ENCODE measurements at places on chromosomes 16 and 17. TPM values are rescaled to one million over a fixed set of nuclear protein-coding genes. Genes with fewer than 3 reads are reported as not detected.

- peak; percentile 40 for DNase-seq
Observed at GRCh38 chr17:75271955-75272847, 1.2 kb upstream of the MIF4GD start.

GRCh38 chr17:3857261-3858105 lies 11.4 kb upstream of the NCBP3 start:
- DNase-seq = no peak

DNA sequence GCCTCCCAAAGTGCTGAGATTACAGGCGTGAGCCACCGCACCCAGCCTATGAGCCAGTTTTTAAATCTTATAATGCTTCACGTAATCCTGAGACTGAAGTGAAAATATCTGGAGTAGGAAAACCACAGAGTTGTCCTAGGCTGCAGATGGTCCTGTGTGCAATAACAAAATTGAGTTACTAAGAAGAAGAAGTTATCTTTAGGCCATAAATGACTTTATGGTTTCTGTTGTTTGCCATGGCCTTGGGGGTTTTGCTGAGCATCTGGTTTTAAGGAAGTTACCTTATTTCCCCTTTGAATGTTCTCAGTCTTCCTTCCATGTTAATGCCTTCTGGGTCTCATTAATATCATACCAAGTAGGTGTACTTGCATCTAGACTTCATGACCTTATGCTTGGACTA lies 16.5 kb downstream of the NMT1 start:
- DNase-seq = no peak

- DNase-seq = no peak
Observed at GRCh38 chr16:65657071-65657494, 535.2 kb upstream of the CDH11 start.

DNA sequence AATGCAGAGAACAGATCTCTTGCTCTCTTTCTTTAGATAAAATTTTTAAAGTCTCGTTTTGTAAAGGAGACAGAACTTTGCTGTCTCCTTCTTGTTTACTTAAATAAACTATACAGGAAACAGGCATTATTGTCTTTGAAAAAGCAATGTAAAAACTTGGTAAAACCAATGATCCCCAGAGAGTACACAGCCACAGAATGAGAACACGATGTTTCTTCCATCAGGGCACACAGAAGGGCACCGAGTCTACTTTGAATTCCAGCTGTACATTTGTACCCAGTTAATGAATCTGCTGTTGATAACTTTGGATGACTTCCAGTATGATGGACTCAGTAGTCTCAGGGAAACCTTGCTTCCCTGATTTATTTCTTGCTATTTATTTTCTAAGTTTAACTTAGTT lies 8.1 kb upstream of the TMEM100 start:
- DNase-seq = no peak

Gene C17orf50
- not detected for total RNA-seq

Gene NPTX1
- 1.4 TPM for total RNA-seq

Gene SNAI3
- total RNA-seq = 5.5 TPM
